ENCODE measurements at places on chromosomes 13 and 19.

GRCh38 chr19:13054626-13055212, 47.9 kb downstream of the LYL1 start:
- no peak for DNase-seq

DNA sequence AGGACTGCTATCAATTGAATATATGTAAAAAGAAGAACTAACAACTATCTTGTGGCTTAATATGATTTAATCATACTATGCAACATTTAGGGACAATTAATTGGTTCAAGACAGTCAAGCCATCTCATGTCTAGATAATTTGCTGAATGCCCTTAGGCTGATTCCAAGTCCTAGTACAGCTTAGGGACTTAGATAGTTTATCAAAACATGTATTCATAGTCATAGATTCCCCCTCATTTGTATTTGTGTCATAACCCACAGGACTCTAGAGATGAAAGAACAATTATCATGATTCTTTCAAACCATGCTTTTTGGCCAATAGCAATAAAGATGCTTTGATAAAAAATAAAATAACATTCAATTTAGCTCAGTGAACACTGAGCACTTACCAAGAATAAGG, 607.6 kb downstream of the SLITRK1 start:
- DNase-seq = no peak

GRCh38 chr19:31641591-31641990, 292.4 kb upstream of the TSHZ3 start:
- no peak for DNase-seq

DNA sequence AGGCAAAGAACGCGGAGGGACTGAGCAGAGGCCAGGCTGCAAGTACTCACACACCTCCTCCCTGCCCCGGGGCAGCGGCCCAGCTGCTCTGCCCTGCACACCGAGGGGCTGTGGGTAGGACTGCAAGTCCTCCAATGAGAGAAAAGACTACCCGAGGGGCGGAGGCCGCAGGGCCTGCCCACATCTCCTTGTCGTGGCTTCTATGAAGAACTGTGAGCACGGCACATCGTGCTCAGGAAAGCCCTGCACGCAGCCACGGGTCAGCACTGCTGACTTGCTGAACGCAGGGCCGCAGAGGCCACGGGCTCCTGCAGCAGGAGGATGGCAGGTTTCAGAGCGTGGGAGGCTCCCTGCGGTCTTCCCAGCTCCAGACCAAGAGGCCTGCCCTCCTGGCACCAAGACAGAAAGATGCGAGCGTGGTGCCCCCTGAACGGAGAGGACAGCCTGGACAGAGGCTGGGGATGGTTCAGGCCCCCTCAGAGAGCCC, 37.4 kb downstream of the CEBPG start:
- DNase-seq = no peak

GRCh38 chr13:24860770-24861169, 96.8 kb downstream of the RNF17 start:
- DNase-seq = no peak

DNA sequence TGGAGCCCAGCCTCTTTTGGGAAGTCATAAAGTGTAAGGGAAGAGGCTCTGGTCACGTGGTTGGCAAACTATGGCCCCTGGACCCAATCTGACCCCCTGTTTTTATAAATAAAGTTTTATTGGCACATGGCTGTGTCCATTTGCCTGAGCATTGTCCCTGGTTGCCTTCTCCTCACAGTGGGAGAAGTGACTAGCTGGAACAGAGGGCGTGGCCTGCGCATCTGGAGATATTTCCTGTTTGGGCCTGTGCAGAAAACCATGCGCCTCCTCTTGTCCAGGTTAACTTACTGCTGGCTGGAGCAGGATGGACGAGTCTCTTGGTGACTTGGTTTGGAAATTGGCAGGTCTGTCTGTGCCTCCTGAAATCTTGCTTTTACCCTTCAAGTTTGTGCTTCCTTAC, 48.3 kb downstream of the KDM4B start:
- no peak for DNase-seq

DNA sequence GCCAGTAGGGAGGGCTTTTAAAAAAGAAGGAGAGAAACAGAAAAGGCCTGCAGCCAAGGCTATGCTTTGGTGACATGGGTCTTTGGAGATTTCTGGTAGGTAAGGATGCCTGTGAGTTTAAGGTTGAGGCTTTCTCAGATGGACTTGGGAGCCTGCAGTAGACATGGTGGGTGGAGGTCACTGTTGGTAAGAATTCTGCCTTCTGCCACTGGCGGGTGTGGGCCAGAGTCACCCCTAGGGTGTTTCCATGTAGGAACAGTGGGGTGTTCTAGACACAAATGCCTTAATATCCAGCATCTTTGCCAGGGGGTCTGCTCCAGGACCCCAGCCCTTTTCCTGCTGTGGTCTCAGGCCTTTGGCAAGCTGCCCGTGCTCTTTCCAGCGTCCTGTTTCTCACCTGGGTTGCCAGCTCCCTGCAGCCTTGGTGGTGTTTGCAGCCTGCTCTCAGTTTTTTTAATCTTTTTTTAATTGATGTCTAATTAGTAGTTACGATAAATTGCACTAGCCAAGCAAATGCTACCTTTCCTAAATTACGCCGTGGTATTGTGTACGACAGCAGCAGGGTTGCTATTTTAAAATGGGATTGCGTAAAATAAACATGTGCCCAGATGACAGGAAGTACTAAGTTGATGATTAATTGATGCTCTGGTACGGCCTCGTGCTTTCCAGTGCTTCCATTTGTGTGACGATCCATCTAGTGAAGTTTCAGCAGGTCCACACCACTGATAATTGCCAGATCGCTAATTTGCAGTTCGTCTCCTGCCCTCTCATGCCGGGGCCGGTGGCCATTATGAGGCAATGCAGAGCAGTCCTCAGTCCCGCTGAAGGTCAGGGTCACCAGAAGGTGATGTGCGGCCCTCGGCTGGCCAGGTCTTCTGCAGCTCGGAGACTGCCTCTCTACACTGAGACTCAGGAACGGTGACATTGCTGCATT, 35.3 kb upstream of the NPAS1 start:
- DNase-seq = no peak

DNA sequence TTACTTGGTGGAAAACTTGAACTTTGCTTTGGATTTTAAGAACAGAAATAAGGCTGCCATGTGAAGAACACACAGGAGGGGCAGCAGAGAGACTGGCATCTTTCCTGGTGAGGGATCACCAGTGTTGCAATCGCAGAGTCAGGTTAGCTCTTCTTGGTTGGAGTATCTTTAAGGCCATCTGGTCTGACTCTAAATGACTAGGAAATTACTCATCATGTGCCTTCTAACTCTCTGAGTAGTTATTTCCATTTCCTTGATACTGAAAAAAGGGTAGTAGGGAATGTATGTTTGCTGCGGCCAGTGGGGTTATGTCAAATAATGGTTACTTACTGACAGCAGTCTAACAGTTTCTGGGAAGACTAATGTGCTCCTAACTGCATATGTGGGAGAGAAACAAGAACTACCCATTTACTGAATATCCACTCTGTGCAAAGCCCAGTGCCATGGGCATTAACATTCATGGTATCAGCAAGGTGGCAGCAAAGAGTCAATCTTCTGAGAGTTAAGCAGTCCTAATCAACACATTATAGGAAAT, 122.1 kb downstream of the COG6 start:
- peak; percentile 84 for DNase-seq

- DNase-seq = no peak
Measured at GRCh38 chr19:45145270-45146189, 15.3 kb downstream of the NKPD1 start.

DNA sequence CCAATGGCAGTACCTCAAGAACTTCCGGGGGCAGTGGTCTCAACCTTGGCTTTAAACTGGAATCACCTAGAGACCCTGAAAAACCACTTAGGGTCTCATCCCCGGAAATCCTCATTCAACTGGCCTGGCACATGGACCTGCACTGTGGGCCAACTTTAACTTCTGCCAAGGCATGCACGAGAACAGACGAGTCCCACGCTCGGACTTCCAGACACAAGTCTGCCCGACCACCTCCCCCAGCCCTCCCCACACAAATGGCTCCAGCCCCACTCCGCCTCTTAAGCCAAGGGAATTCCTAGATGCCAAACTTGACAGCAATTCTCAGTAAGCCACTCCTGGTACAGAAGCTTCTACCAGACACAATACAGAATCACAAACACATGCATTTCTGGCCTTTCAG, 114.0 kb downstream of the STK24 start:
- no peak for DNase-seq

DNA sequence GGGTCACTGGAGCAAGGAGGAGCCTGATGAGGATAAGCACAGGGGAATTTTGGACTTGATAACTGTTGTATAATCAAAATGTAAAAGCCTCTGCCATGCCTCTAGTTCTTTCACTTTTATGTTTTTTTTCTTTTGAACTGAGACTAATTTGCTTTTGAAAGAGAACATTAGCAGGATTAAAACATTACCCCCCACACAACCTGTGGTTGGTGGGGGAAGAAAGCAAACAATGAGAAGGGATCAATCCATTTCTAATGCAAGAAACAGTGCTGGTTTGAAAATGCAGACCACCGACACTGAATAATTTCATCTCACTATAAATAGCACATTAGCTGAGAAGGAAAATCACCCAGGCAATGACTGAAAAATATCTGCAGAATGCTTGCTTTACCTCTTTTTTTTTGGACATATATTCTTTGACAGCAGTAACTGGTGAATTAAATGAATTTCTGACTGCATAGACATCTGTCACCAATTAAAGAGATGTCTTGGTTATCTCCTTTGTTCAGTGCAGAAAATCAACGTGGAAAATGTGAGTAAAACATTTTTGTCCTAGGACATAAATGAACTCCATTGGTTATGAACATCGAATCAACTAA, 48.6 kb upstream of the TRPC4 start:
- DNase-seq = no peak

- DNase-seq = no peak
Measured at GRCh38 chr19:41386442-41386841, 10.1 kb downstream of the TMEM91 start.

- DNase-seq = no peak
Measured at GRCh38 chr13:34263681-34264080, 445.7 kb downstream of the RFC3 start.

DNA sequence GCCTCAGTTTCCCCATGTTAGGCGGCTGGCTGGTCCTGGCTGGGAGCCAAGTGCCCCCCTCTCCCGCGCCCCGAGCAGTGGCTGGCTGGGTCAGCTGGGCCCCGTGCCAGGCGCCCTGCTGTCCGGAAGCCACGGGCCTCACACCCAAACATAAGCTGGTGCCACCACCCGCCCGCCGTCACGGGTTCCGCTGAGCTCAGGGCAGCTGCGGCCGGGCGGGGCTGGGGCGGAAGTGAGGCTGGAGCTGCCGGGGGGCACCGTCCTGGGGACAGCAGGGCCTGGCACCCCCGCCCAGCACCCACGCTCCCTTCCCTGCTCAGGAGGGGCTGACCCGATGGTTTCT, 19.3 kb downstream of the HCN2 start:
- no peak for DNase-seq

DNA sequence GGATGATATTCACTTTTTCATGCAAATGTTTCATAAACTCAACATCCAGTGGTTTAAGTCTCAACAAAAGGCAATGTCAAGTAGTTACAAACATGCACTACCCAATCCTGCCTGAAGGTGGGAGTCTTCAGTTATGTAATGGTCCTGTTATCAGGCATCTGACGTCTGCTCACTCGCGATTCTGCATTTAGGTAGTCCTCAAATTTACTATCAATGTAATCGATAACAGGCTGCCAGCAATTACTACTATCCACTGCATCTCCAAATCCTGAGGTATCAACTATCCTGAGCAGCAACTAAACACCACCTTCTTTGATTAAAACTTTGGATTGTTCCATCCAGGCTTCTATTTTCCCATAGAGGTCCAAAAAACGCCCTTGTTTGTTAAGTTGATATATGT, 51.2 kb downstream of the NLRP12 start:
- DNase-seq = peak; percentile 31

DNA sequence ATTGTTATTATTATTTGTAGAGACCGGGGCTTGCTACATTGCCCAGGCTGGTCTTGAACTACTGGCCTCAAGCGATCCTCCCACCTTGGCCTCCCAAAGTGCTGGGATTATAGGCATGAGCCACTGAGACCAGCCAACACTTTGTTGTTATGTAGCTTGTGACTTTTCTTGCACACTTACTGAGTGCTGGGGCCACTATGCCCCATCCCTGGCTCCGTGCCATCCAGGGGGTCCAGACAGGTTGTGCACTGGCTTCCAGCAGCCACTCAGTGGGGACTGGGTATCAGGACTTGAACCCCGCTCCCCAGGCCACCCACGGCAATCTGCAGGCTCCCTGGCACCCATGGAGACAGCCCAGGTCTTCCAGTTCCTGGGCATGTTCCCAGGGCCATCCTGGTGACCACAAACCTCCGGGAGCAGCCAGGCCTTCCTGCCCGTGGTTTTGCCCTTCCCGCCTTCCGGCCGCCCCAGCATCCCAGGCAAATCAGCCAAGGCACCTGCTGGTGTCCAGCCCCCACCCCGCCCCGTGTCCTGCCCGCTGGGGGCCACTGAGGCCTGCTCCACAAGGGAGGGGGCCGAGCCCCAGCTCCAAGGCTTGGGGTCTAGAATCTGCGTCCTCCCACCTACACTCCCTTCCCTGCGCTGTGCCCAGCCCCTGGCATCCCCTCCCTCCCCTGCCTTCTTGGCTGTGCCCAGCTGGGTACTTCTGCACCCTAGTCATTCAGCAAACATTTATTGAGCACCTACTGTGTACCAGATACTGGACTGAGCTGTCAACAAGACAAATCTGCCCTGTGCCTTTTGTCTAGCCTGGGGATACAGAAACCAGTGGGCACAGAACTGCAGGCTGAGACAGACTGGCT, 23.7 kb upstream of the SEMA6B start:
- DNase-seq = no peak

- no peak for DNase-seq
Measured at GRCh38 chr19:29517412-29517811, 8.4 kb upstream of the VSTM2B start.

- no peak for DNase-seq
Measured at GRCh38 chr19:38647966-38648768, 718 bp downstream of the ACTN4 start.

DNA sequence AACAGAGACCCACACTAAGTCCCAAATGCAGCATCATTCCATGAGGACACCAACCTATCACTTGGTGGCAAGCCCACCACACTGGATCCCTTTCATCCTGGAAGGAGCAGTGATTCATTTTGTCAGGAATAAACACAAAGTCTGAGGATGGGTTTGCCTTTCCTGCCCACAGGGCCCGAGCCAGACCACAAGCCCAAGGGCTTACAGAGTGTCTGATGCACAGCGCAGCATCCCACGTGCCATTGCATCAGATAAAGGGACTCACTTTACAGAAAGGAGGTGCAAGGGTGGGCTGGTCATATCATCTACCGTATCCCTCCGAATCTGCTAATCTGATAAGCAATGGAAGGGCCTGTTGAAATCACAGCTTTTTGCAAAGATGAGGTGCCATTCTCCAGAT, 12.2 kb upstream of the KCTD15 start:
- no peak for DNase-seq

DNA sequence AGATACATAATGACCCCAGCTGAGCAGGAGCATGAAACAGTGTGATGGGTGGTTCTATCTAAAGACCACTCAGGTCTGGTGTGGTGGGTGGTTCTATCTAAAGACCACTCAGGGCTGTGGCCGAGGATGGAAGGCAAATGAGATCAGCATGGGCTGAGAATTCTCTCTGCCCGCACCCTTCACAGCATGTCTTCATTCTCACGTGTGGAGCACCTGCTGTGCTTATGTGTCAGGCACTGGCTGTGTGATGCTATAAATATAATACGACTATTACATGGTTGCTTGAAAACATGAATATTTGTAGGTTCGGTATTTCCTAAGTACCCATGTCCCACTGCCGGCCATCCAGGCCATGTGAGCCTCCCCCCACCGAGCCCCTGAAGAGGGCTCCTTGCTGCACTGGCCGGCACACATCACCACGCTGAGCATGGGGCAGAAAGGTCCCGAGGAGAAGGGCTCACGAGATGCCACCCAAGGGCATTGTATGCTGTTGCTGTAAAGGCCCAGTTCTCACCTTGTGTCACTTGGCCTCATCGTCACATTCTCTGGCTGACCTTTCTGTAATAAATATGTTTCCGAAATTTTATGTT, 810.2 kb downstream of the UQCRFS1 start:
- DNase-seq = no peak

Data from fibroblast of the conjunctiva (primary cell).